ENCODE measurements at places on chromosomes 5 and 9.

- peaks cover 3% of the 10 kb centered on the region for H3K4me1 ChIP-seq
- no peaks in the 10 kb centered on the region for H3K36me3 ChIP-seq
- DNase-seq: no peak
Measured at GRCh38 chr5:173886150-173886549, 2.0 kb upstream of the CPEB4 start.

DNA sequence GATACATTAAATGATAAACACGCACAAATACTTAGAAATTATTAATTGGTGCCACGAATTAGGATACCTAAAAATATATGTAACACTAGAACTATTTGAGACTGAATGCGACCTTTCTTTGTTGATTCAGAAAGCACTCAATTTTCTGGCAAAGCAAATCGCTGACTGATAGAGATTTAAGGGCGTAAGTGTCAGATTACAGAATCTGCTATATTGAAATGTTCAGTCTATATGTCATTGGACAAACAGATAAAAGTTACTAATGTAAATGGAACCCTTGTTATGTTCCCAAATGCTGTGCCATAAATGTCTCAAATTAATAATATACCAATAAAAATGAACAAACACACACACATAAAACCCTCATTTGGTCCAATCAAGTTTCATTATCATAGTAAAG is 137.9 kb downstream of the MPDZ start:
- DNase-seq: no peak
- no peaks in the 10 kb centered on the region for H3K27me3 ChIP-seq
- H3K36me3 ChIP-seq: peaks cover 15% of the 10 kb centered on the region
- peaks cover 5% of the 10 kb centered on the region for H3K4me1 ChIP-seq

DNA sequence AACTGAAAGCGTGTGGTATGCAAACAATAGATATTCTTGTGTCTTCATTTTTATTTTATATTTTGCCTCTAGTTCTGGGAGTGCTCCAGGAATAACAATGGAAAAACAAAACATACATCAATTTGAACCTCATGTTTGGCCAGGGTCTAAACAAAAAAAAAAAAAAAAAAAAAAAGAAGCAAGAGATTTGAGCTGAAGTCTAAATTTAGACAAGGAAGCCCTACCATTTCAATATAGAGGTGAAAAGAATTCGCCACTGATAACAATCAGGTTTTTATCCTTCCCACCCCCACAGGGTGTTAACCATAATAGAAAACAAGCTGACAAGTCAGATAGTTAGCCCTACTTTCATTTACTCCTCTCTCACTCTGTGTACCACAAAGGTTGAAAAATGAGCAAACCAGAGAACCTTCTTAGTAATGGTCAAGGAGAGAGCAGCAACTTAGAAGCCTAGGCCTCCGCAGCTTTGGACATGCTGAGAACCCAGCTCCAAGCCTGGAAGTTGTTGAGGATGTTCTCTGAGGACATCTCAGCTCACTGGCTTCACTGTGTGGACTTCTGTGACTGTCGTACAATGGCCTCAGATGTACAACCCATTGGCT is 118.2 kb upstream of the HMHB1 start:
- DNase-seq: no peak
- no peak overlapping the region for H3K27ac ChIP-seq
- no peaks in the 10 kb centered on the region for H3K27me3 ChIP-seq
- H3K4me3 ChIP-seq: no peak overlapping the region

DNA sequence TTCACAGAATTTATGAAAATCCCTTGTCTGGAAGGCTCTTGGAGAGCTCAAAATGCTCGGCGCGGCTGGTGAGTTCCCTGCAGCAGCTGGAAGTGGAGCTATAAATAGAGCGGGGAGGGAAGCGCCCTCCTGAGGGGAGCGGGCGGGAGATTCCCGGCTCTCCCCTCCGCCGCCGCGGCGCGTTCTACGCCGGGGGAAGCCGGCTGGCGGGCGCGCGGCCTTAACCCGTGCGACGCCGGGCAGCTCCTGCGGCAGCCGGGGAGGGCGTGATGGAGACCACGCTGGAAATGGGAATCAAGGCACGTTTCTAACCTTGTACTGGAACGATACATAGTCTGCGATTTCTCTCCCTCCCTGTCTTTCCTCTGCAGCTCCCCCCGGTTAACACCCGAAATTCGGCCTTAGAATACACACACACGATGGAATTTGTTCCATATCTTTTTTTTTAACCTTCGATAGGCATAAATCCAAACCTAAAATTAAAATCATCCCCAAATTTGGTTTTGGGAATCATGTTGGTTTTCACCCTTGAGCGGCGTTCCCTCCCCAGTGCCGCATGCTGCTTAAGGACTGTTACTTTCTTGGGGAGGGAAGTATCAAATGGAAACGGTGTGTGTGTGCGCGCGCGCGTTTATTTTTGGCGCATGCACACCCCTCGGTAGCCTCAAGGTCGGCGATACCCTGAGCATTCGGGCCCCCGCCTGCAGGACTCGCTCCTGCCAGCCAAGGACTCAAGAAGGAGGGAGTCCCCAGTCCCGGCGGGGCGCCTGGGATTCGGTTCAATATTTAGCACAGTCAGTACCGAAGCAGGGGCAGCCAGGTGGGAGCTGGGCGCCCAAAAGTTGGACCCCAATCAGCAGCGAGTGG is 306.3 kb upstream of the KCNN2 start:
- peak; percentile 44 for DNase-seq
- H3K27me3 ChIP-seq: peaks cover 12% of the 10 kb centered on the region
- peaks cover 6% of the 10 kb centered on the region for H3K4me1 ChIP-seq

GRCh38 chr5:132209131-132209530 is 18.5 kb downstream of the P4HA2 start:
- H3K36me3 ChIP-seq: no peaks in the 10 kb centered on the region
- no peak overlapping the region for H3K27ac ChIP-seq
- no peaks in the 10 kb centered on the region for H3K4me1 ChIP-seq
- DNase-seq: no peak

DNA sequence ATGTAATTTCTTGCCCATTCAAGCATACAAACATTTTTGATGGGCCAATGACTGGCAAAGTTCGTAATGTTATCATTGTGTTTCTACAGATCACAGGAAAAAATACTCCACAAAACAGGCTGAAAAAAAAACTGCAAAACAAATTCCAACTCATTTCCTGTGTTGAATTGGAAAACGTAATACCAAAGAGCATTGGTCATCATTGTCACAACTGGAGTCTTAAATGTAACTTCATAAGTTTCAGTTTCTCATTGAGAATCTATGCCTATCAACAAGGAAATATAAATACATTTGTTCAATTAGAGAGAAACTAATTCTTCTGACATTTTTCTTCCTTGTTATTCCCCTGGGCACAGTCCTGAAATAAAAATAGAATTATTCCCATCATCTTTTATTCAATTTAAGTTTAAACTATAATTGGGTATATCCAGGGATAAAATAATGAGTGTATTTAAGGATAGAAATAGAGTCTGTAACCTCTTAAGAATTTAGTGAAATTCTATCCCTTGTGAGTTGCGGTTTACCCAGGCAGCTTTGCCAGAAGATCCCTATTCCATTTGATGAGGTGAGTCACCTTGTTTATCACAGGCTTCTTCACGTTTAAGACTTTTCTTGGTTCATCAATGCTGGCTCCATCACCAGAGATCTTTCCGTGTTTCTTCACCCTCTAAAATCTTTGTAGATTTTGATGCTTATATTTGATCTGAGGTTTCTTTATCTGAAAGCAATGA is 112.7 kb upstream of the ITGA1 start:
- no peaks in the 10 kb centered on the region for H3K36me3 ChIP-seq
- no peaks in the 10 kb centered on the region for H3K4me1 ChIP-seq
- no peak overlapping the region for H3K4me3 ChIP-seq

DNA sequence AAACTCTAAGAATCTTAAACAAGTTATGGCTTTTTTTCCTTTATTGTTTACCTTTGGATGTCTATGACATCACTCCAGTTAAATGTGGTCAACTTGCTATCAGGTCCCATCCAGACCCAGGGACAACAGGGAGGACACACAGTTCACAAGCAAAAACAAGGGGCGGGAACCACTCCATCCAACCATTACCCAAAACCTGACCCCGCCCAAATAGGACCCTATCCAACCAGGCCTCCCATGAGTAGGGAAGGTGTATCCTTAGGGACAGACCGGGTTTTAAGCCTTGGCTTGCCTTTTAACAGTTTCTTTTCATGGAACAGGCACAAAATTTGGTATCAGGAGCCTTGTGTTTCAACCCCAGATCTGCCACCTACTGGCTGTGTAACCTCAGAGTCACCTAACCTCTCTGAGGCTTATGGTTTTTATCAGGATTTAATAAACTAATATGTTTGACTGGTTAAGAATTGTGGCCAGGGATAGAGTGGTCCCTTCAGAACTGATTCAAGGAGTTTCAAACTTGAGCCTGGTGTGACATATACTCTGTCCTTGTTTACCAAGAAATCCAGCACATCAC is 127.7 kb upstream of the RAD23B start:
- no peaks in the 10 kb centered on the region for H3K36me3 ChIP-seq
- H3K4me1 ChIP-seq: no peaks in the 10 kb centered on the region
- DNase-seq: no peak
- no peaks in the 10 kb centered on the region for H3K27me3 ChIP-seq
- H3K4me3 ChIP-seq: no peak overlapping the region
